ENCODE measurements at places on chromosomes 12 and 14. TPM values are rescaled to one million over a fixed set of nuclear protein-coding genes. Genes with fewer than 3 reads are reported as not detected.

Gene AICDA
- total RNA-seq = 1.3 TPM

Gene GSC
- not detected for total RNA-seq

Gene P2RX7
- 0.96 TPM for total RNA-seq

Gene ARF3
- 101 TPM for total RNA-seq

Gene CDKN3
- total RNA-seq = 7.7 TPM

Gene LRTM2
- not detected for total RNA-seq

DNA sequence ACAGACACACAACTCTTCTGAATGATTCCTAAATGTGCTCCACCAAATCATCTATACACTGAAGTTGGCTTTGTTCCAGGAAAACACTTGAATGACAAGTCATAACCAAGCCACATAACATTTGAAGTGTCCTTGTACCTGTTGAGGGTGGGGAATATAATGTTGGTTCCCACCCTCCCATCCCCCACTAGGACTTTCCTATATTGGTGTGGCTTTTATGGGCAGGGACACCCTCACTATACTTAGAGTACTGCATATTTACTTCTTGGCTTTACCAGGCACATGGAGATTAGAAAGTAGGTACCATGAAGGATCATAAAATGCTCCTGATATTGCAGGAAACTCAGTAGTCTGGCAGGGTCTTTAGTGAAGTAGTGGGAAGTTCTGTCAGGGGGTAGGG is 9.7 kb upstream of the BHLHE41 start:
- DNase-seq = no peak

GRCh38 chr12:32025906-32026305 is 66.7 kb downstream of the RESF1 start:
- no peak for DNase-seq

GRCh38 chr12:92640691-92641090 is 62.1 kb upstream of the PLEKHG7 start:
- no peak for DNase-seq

DNA sequence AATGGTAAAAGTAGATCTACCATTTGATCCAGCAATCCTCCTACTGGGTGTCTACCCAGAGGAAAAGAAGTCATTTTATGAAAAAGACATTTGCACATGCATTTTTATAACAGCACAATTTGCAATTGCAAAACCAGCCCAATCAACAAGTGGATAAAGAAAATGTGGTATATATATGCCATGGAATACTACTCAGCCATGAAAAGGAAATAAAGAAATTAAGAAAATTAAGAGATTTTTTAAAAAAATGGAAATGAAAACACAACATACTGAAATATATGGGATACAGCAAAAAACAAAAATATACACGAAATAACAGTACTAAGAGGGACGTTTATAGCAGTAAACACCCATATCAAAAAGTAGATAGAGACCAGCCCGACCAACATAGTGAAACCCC is 58.9 kb downstream of the ACSM4 start:
- no peak for DNase-seq

DNA sequence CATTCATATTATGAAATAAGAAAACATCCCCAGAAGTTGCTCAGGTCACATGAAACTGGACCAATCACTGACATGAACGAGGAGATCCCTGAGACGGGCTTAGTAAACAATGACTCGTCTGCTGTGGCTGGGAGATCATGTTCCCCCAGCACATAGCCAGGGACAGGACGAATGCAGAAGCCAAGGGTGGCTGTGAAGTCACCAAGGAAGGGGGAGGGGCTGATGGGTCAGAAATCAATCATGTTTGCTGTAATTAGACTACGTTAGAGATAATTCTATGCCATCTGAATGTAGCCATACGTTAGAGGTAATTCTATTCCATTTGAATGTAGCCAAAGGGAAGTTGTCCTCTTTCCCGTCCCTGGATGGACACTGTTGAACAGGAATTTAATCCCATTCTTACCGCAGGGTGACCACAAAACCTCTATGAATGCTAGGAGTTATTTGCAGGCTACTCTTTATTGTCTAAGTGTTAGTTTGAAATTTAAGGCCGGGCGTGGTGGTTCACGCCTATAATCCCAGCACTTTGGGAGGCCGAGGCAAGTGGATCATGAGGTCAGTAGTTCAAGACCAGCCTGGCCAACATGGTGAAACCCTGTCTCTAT is 332.9 kb downstream of the TMEM132D start:
- DNase-seq = no peak

DNA sequence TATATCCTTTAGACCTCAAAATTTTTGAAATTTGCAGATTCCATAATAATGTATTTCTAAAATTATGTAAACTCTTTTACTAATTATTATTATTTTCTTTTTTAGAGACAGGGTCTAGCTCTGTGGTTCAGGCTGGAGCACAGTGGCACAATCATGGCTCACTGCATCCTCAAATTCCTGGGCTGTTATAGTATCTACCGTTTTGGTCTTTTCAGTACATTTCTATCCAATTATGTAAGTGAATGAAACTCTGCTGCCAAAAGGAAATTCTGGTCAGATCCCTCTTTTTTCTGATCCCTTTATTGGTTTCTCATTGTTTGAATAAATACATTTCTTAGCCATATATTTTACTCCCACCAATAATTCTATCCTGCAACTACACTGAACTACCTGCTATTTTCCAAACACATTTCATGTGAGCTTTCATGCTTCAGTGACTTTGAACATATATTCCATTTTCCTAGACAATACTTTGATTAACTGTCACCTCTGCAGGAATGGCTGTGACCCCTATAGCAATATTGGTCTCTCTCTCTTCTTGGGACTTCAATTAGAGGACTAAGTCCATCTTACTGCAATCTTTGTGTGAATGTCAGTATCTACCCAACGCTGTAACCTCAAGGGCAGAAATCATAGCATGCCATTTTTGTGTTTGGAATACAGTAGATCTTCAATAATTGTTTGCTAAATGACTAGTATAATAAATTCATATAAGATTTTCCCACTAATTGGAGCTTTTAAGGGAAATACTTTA is 183.2 kb downstream of the NTS start:
- no peak for DNase-seq

GRCh38 chr12:113469949-113470743 is 1.5 kb downstream of the LHX5 start:
- no peak for DNase-seq

DNA sequence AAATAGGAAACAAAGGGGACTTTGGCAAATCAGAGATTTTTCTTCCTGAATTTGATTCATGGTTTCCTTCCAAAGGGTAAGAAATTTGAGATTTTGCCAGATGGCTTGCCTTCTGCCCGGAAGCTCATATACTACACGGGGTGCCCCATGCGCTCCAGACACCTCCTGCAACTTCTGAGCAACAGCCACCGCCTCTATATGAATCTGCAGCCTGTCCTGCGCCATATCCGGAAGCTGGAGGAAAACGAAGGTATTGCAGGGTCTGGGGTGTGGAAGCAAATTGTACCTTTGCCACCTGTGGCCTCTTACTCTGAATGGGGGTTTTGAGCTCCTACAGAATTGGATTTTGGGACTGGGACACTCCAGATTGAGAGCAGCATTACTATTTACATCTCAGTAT is 63.5 kb downstream of the FRMD6 start:
- DNase-seq = no peak

DNA sequence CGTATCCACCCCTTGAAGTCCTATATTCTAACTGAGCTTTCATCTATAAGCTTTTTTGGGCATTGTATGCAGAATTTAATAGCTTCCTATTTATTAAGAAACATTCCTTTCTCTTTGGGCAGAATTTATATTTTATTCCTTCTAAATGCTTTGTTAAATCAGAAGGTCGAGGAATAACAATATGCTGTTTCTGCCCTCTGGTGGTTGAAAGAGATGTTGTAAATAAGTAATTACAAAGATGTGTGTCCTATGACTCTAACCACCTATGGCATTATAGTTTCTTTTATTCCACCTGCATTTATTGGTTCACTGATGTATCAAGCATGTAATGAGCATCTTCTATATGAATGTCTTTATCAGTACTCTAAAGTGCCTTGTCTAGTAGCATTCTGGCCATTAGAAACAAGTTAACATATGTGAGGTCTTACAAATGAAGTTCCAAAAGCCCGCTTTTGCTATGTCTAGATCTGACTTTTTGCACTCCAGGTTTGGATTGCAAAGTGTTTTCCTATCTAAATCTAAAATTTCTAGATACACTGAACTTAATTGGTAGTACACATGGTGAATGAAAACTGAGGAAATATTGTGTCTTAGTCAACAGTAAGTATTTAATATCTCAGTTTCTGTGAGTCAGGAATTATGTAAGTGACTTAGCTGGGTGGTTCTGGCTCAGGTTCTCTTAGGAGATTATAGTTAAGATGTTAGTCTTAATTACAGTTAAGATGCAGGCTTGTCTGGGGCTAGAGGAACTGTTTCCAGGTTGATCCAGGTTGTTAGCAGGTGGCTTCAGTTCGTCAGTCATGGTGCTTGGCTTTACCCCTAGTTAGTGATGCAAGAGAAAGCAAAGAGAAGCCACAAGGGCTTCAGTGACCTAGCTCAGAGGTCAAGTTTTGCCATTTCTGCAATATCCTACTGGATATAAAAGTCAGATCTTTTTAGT is 57.5 kb downstream of the PLEKHA5 start:
- no peak for DNase-seq

GRCh38 chr12:13719986-13720385 is 261.4 kb downstream of the GRIN2B start:
- no peak for DNase-seq

GRCh38 chr12:112153181-112153892 is 28.0 kb downstream of the TRAFD1 start:
- no peak for DNase-seq

GRCh38 chr12:103680591-103681141 is 93.6 kb downstream of the STAB2 start:
- no peak for DNase-seq

DNA sequence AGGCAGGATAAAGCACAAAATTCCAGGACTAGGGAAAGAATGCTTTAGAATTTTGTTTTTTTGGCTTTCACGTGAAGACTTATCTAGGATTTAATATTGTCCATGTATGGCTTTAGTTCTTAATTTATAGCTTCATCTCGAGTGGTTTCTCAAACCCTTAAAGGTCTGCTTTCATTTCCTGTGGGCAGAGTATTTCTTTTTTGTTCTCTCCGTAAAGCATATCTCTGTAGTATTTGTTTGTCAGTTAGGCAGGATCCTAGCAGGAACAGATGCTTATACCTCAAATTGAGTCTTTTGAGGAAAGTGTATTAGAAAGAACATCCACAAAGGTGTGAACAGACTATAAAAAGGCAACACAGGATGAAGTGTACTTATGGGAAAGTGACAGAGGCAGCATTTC is 697.1 kb upstream of the SEL1L start:
- DNase-seq = no peak

- no peak for DNase-seq
Observed at GRCh38 chr12:78863482-78864402, 832 bp upstream of the SYT1 start.
